ENCODE measurements at places on chromosomes 4 and X.

- DNase-seq = no peak
Observed at GRCh38 chrX:8841911-8842310, 40.7 kb upstream of the FAM9A start.

GRCh38 chr4:26082565-26082964 lies 168.5 kb downstream of the SMIM20 start:
- no peak for DNase-seq

DNA sequence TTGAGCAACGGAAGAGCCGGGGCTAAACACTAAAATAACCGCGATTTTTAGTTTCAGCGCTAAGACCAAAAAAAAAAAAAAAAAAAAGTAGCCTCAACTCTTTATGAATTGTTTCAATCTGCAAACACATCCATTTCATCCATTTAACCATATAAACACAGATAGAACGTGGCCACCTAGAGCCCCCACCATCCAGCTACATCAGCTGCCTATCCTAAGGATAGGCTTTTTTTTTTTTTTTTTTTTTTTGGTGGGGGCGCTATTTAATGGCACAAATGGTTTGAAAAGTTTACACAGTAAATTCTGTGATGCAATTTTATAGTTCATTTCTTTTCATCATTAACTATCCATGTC lies 492 bp upstream of the HDAC8 start:
- DNase-seq = no peak

DNA sequence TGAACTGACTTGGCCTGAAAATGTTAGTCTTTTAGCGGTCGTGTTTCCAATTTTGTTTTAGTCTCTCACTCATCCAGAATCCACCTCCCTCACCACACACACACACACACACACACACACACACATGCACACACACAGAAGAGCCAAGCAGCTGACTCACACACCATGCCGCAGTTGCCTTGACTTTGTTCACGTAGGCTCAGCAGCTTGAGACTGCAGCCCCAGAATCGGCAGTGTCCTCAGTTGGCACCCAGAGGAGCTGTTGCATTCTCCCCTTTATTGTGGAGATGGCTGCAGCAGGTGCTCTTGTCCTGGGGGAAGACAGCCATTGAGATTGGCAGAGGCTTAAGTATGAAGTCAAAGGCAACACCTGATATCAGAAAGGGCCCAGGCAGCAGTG lies 20.9 kb upstream of the XPNPEP2 start:
- DNase-seq = no peak

DNA sequence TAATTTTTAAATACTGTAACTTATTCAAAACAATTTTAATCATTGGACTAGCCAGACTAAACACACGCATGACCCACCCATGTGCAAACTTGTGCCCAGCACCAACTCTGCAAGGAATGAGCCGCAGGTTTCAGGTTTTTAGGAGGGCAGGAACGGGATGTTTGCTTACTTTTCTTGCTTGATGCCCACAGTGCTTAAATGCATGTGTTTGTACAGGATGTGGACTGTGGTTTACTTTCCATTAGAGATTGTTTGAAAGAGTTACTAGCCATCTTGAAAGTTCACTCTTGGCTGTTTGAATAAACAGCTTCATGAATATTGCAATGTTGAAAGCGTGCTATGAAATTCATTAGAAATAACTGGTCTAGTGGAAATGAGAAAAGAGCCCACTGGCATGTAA lies 83.3 kb downstream of the STK32B start:
- DNase-seq = no peak

DNA sequence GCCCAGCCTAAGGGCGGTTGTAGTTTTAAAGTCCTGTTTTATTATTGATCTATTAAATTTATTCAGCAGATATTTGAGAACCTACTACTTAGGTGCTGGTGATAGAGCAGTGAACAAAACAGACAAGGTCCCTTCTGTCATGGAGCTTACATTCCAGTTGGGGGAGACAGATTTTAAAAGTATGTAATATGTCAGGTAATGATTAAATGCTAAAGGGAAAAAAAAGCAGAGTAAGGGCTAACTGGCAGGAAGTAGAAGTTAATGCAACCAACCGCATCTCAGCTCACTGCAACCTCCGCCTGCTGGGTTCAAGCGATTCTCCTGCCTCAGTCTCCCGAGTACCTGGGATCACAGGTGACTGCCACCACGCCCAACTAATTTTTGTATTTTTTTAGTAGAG lies 7.8 kb upstream of the MCUB start:
- no peak for DNase-seq

DNA sequence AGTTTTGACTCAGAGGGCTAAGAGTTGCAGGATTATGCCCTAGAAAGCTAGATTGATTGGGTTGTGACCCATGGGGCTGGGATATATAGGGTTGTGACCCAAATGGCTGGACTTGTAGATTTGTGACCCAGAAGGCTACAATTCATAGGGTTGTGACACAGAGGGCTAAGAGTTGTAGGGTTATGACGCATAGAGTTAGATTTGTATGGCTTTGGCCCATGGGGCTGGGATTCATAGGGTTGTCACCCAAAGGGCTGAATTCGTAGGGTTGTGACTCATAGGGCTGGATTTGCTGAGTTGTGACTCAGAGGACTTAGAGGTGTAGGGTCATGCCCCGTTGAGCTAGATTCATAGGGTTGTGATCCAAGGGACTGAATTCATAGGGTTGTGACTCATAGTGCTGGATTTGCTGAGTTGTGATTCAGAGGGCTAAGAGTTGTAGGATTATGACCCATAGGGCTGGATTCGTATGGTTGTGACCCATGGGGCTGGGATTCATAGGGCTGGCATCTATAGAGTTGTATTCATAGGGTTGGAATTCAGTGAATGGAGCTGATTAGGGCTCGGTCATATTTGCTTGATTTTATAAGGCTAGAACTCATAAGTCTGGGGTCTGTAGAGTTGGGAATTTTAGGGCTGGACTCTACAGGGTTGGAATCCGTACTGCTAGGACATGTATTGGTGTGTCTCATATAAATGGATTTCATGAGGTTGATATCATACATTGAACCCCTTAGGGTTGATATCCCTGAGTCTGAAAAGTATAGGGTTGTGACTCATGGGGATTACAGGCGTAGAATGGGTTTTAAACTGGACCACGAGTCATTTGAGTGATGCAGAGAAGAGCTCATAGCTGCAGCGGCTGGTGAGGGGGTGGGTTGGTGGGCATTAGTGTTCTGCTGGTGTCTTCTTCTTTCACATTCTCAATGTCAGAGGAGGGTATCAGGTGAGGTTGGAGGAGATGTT lies 125.7 kb downstream of the CRLF2 start:
- no peak for DNase-seq

DNA sequence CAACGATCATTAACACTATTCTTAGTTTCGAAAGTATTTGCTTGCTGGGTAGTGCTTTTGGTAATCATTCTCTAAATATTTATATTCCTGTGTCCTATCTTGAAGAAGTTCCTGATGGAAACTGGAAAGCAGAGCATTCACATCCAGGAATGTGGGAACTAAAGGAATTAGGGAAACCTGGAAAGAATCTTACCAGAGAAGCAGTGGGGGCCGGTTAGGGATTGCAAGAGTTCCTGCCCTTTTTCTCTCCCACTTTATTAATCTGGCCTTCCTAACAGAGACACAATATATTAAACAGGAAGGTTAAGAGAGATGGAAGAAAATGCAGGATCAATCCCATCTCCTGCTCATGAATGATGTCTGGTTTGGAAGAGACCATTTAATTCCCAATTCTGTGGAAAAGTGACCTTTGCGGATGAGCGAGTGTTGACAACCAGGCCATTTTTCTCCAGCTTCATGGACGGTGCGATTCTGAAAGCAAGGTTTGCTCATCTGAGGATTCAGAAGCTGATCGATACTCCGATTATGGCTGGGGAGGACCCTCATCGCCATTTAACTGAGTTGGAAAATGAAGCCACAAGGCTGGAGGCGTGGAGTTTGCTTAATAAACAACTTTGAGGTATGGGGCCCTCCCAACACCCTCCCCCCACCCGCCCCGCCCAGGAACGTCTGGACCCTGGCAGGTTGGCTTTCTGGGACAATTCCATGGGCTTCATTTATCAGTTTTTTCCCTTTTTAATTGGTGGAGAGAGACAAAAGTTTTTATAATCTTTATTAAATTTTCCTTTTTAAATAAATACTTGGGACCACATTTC lies 52.3 kb downstream of the C4orf51 start:
- DNase-seq = no peak
